Stimulated activated CD4-positive, alpha-beta T cell treated with anti-CD3 and anti-CD28 coated beads, TNF-alpha, amount 100 ng/mL, for 24 hours (primary cell): ENCODE measurements at places on chromosomes 5 and 9.
A peak's percentile ranks its signal among the peaks of the same experiment; 100 is the strongest.

- DNase-seq, result peak; percentile 12
Measured at GRCh38 chr5:74579215-74579614, 61.3 kb downstream of the ENC1 start.

GRCh38 chr5:83802686-83803085 is 82.0 kb upstream of the HAPLN1 start:
- DNase-seq, result no peak

DNA sequence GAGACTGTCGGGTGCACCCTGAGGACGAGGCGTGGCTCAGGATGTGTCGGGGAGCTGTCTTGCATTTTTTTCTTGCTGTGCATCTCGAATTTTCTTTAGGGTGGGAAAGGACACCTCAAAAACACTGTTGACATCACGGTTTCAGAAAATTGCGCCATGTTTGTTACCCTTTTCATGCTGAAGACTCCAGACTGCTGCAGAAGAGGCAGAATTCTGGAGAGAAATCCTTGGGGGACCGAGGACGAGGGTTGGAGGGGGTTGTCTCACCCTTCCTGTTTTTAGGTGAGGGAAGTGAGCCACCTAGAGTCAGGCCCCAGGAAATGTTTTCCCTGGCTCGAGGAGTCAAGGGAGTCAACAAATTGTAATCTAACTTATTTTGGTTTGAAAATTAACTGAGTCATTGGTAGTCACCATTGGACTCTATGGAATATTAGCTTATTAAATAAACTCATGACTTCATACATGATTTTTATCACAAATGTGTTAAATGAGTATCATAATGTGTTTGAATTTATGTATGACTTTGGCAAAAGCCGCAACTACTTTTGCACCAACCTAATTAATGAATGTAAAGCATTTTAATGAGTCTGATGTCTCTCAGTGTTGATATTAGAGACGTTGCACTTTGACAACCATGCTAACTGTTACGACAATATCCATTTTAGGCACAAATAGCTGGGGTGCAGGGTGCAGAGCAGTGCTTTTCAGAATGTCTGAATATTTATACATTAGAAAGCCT is 724 bp upstream of the LYSMD3 start:
- peak; percentile 46 for DNase-seq

GRCh38 chr9:125995006-125995405 is 247.8 kb downstream of the PBX3 start:
- DNase-seq, result no peak

DNA sequence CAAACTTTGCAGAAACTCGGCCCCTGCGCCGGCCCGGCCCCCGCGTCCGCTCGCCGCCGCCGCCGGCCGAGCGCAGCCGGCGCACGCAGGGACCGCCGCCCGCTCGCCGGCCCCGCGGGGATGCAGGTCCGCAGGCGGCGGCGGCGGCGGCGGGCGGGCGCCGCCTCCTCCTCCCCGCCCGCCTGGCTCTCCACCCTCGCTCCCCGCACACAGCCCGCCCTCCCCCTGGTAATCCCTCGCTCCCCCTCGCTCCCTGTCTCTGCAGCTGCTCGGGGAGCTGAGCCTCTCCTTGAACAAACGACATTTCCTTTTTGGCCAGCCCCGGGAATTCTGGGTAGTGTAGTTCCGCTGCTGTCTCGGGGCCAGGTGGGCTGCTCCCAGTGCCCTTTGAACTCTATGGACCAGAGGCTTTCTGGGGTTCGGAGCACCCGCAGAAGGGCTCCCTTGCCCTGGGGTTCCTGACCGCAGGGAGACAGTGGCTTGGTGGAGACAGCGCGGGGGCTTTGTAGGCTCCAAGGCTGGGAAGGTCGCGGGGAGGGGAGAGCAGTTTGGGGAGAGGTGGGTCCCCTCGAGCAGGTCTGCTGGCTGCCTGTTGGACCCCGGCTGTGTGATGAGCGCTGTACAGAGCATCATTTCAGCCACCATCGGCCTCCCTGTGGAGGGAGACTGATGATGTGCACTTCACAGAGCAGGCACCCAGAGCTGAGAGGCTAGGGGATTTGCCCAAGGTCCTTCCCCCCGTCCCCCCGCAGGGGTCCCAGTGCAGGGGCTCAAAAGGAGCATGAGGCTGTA is 1.8 kb upstream of the FAM78A start:
- DNase-seq, result no peak

DNA sequence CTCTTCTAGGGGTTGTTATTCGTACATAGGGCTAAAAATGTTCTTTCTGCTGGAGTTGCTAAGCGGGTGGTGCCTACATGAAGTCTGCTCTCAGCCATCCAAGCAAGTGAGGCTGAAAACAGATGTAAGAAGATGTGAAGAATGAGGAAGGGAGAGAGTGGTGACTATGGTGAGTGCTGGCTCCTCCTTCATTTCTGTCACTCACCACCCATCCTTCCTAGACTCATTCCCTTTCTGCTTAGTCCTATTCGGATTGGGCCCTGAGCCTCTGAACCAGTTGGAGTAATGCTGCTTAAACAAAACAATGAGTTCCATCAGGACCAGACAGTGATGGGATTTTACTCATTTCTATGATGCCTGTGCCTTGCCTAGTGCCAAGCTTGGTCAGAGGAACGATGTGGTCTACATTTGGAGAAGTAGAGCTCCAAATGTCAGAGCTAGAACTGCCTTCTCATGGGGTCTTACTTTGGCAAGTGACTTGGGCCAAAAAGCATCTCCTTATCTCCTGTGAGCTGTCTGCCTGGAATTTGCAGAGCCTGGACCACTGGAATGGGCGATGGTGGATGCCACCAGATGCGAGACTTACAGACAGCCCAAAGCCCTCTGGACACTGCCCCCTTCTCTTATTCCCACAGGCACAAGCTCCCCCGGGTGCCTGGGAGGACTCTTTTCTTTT is 192.9 kb downstream of the FBXL7 start:
- DNase-seq, result no peak

- no peak for DNase-seq
Measured at GRCh38 chr5:59236448-59236847, 653.6 kb downstream of the RAB3C start.

DNA sequence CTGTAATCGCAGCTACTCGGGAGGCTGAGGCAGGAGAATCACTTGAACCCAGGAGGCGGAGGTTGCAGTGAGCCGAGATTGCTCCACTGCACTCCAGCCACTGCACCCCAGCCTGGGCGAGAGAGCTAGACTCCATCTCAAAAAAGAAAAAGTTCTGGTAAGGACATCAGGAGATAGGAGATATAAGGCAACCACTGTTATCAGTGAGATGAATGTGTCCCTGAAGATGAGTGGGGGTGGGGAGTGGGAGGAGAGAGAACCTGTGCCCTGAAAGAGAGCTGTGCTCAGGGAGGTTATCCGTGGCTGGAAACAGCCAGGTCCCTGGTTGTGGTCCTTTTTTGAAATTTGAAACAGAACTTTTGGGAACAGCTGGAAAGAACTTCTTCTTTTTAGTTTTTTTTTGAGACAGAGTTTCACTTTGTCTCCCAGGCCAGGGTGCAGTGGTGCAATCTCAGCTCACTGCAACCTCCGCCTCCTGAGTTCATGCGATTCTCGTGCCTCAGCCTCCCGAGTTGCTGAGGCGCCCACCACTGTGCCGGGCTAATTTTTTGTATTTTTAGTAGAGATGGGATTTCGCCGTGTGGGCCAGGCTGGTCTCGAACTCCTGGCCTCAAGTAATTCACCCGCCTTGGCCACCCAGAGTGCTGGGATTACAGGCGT is 2.6 kb downstream of the PTPA start:
- DNase-seq, result no peak

DNA sequence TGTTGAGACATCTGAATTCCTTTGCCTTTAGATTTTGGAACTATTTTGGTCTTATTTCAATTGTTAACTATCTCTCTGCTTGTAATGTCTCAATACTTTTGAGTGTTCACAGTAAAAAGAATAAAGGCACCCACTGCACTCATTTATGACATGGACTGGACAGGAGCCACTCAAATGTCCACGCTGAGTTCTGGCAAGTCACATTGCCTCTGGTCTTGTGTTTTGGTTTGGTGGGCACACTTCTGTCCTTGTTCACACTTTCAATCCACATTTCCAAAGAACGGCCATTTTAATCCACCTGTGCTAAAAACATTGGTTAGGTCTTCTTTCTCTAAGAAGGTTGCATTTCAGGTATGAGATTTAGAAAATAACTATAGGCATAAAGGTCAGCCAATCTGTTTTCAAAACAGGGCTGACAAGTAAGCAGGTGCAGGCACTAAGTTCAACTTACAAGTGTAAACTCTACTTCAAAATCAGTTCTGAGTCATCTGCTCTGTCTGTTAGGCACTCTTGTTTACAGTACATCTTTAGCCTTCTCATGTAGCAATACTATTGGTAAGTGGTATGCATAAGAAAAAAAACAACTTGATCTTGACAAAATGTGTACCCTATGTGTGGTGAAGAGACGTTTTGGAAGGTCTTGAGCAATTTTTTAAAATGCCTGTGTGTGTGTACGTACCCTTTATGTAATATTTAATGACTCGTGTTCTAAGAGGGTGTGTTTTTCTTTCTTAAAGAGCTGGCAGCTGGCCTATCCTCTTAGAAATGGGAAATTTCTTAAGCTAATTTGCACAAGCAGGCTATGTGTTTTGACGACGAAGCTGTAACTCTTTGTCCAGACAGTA is 31.5 kb upstream of the ZFAND5 start:
- no peak for DNase-seq

- no peak for DNase-seq
Measured at GRCh38 chr9:133098871-133099270, 22.2 kb downstream of the RALGDS start.

DNA sequence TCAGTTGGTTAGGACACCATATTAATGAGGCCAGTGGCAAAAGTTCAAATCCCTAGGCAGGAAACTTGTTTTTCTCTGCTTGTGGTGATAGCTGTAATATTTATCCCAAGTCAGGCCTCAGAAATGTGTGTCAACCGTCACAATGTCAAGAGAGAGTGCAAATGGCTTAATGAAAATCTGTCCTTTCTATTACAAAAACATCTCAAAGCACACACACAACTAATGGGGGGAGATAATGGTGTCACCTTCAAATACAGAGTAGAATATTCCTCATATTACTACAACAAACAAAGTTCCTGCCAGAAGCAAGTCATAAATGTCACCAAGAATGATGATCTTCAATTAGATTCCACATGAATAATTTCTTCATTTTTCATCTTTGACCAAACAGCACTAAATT is 127.2 kb upstream of the MARCHF11 start:
- DNase-seq, result no peak

DNA sequence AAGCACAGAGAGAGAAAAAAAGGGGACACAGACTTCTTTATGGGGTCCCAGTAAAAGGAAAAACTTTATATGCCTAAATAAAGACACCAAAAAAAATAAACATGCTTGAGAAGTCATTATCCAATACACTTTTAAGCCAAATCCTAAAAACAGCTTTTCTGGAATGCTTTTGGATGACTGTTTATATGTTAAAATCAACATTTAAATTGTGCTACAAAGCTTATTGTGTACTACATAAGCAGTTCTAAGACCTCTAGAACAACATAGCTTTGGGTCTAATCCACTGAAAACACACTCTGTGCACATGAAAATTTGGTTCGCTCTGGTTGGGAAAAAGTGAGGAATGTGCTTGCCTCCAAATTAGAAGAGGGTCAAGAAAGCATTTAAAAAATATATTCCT is 92.5 kb downstream of the EBF1 start:
- DNase-seq, result no peak

DNA sequence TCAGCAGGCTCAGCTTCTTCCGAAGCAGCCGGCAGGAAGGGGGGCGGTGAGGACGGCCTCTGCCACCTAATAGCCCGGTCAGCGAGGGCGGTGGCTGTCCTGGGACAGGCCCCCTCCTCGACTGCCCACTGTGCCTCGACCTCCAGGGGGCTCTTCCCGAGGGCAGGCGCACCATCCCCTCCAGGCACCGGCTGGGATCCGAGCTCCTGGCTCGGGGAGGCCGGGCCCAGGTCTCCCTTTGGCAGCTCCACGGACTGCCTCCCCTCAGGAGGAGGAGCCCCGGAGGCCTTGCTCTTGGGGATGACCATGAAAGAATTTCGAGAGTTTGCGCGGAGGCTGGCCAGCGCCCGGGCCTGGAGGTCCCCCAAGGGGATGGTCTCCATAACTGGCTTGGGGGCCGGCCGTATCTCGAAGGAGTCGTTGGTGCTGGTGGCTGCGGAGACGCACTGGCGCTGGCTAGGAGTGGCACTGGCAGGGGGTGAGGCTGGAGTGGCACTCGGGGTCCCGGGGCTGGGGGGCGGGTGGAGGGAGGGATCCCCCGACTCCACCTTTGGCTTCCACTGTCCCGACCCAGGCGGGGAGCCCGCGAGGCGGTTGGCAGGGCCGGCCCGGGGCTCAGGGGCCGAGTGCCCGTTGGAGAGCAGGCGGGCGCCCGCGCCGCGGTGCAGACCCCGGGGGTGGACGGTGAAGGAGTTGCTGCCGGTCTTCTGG is 975 bp downstream of the TPRN start:
- no peak for DNase-seq
